Hematopoietic multipotent progenitor cell treated with erythropoietin and hydrocortisone succinate and interleukin-3 and kit ligand, for 15 days (in vitro differentiated cells): ENCODE measurements at places on chromosomes 1 and 21.

GRCh38 chr1:161915978-161916377, 107.7 kb downstream of the OLFML2B start:
- no peak for DNase-seq

GRCh38 chr1:218886101-218886871, 287.4 kb upstream of the LYPLAL1 start:
- DNase-seq = no peak

DNA sequence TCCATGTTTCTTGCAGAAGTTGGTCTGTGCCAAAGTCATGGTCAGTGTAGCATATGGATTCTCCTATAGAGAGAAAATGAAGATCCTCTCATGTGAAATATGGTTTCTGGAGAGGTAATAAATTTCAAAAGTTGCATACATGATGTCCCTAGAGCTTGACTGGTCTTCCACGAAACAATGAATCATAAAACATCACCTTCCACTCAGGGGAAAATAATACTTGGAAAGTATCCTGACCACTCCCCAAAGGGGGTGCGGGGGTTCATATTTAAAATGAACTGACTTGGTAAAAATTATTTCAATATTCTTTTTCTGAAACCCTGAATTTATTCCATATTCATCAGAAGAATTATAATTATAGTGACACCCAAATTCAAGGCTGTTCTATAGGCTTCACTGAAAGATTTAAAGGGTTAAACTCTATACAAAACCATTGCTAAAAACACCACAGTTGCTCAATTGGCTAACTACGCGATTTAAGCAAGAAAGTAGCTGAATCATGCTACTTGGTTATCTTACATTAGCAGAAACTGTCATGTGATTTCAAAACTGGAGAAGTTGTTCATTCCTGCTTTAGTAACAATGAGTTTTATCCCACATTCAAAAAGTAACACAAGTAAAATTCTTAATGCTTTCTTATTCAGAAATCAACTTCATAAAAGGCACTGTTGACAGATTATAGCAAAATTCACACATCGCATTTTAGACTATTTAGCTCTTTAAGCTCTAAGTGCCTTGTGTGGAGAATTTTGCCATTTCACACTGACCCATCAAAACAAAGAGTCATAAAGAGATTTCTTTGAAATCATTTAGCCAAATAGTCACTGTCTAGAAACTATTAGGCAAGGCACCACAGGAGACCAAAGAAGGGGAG, 5.3 kb downstream of the CREG1 start:
- peak; percentile 95 for DNase-seq

DNA sequence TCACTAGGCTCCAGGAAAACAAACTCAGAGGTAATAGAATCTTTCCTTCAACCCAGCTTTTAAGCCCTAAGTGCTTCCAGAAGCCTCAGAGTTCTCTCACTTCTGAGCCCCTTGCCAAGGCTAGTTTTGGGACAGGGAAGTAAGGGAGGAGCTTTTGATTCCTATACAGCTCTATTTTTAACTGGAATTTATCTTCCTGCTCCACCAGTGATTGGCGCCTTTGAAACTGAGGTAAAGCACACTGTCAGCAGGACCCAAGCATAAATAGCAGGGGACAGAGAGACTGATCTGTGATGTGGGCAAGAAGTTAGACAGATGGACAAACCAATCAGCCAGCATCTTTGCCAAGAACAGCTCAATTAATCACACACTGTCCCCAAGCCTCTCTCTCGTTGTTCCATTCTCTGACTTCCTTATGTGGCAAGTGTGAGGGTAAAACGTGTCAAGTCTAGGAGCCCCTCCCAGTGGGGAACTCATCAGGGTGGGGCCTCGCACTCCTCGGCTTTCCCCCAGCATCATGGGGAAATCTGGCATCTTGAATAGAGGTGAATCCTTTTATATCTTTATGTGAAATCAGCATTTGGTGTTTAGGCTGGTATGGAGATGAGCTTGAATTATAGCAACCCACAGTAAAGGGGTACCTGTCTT, 40.2 kb upstream of the MPZL1 start:
- DNase-seq = no peak

DNA sequence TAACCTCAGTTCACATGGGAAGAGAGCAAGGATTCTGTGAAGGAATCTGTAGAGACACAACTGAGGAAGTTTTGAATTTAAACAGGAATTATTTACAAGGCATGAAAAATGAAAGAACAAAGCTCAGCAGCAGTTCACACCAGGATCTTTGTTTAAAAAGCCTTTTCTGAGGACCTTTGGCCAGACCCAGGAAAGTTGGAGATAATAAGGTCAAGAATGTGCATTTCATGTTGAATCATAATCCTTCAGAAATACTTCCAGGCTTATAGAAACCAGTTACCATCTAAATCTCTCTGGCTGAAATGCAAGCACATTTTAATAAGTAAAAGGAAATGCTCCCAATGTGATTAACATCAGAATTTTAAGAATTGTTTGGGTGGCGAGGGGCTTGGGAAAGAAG, 2.7 kb downstream of the CLIC6 start:
- no peak for DNase-seq

GRCh38 chr1:74420467-74420866, 91.9 kb downstream of the LRRC53 start:
- no peak for DNase-seq

- no peak for DNase-seq
These were observed 91.6 kb downstream of the ZNF648 start for GRCh38 chr1:181969902-181970301.

DNA sequence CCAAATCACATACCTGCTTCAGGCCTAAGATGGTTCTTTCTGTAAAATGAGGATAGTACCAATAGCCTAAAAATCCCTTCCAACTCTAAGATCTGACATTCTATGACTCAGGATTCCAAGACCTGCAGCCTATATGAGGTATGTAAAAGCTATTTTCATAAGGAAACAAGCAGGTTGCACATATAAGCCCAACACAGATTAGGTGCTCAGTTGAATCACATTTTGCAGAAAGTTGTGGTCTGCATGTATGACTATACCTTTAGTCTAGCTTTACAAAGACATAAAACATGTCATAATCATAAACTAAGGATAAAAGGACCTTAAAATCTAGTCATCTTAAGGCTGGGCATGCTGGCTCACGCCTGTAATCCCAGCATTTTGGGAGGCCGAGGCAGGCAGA, 7.3 kb downstream of the KTI12 start:
- no peak for DNase-seq

DNA sequence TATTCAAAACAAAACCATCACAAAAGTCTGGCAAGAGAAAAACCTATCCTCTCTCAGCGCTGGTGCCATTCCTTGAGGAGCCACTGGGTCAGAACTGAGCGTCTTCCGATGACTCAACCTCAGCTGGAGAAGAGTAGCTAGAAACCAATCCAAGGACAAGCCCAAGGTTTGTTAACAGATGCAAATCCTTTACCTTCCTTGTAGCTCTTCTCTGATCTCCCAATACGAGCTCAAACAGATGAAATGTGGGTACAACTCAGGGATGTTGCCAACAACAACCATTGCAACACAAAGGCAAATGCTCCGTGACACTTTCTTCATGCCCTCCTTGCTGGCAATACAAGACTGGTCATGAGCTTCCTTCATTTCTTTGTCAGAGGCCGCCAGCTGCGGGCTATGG, 337.1 kb downstream of the SIPA1L2 start:
- DNase-seq = no peak

GRCh38 chr21:29382030-29382654, 83.4 kb downstream of the BACH1 start:
- DNase-seq = no peak

DNA sequence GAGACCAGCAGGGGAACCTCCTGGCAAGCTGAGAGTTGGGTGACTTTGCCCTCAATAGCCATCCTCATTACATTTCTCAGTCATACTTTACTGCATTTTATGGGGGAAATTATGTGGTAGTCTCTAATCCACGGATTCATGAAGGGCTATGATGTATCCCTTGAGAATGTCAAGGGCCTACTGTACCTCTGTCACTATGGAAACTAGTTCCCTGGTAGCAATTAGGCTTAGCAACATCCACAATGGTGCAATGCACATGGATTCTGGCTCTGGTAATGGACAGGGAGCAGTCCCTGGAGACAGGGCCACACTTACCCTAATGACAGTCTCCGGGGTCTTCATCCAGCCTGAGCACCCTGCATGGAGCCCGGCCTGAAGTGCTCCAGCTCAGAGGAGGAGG, 26.5 kb downstream of the LRRN2 start:
- no peak for DNase-seq
